ENCODE measurements at places on chromosomes 5 and 9.

- DNase-seq, result peak; percentile 13
Observed at GRCh38 chr5:160271396-160271795, 41.0 kb downstream of the CCNJL start.

DNA sequence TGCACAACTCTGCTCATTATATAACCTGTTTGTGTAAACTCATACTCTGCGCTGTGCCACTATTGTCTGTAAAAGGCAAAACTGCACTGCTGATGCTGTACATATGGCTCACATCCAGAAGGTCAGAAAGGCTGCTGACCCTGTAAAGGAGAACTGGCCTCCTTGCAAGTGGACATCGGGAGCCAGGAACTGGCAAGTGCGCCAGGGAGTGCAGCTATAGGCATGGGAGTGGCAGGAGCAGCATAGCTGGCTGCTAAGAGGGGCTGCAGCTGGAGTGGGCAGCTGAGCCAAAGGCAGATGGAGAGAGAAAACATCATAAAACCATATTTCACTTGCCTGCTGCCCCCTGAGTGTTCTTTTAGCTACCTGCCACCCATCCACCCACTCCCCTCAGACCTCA, 2183.4 kb upstream of the ACO1 start:
- DNase-seq, result no peak

- no peak for DNase-seq
Observed at GRCh38 chr5:148798786-148799185, 27.6 kb upstream of the ADRB2 start.

- DNase-seq, result no peak
Observed at GRCh38 chr5:139460455-139460854, 2.1 kb downstream of the ECSCR start.

- no peak for DNase-seq
Observed at GRCh38 chr5:38410304-38410990, 146.0 kb downstream of the LIFR start.

DNA sequence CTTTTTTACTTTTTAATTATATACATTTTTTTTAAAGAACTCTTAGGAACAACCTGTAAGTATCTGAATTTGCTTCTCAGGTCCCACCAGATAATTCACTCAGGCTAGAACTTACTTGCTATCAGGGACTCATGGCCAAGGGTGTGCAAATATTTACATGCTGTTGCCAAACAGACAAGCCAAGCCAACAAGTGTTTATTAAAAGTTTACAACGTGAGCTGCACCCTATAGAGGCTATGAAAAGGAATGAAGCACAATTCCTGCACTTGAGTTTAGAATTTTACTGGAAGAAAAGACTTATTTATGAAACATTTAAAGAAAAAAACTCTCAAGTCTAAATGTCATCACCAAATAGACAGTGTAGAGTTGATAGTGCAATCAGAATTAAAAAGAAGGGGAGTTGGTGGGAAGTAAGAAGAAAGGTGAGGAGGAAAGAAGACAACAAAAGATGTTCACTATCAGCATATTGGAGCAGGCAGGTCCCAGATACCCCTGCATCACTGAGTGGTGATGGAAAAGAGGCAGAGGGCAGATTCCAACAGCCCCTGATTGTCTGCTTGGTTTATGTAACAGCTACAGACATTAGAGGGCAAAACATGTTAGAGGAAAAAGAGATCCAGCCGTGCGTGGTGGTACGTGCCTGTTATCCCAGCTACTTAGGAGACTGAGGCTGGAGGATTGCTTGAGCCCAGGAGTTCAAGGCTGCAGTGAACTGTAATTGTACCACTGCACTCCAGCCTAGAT, 32.8 kb downstream of the SH3RF2 start:
- DNase-seq, result no peak

- no peak for DNase-seq
Observed at GRCh38 chr5:36590513-36591286, 15.7 kb upstream of the SLC1A3 start.

- DNase-seq, result no peak
Observed at GRCh38 chr9:71629578-71630215, 138.6 kb downstream of the CEMIP2 start.

GRCh38 chr9:22446950-22447617, 460 bp downstream of the DMRTA1 start:
- peak; percentile 21 for DNase-seq

- no peak for DNase-seq
Observed at GRCh38 chr9:70229579-70229978, 29.2 kb upstream of the SMC5 start.

DNA sequence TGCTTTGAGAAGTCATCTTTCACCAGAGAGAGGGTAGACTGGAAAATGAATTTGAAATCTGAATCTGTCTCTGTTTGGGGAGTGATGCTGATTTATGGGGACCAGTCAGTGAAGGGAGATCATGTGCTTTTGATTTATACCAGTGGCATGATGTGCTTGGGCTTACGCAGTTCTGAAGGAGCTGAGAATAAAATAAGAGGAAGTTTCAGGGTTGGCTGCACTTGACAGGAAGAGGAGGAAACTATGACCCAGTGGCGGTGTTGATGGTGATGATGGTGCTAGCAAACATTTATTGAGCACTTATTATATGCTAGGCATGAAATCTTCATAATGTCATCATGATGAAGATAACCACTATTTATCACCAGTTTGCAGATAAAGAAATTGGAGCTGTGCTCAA, 136.4 kb upstream of the GLRA1 start:
- DNase-seq, result no peak

GRCh38 chr9:89606624-89607311, 2.0 kb downstream of the GADD45G start:
- no peak for DNase-seq

- no peak for DNase-seq
Observed at GRCh38 chr9:134427153-134427782, 101.0 kb downstream of the RXRA start.

DNA sequence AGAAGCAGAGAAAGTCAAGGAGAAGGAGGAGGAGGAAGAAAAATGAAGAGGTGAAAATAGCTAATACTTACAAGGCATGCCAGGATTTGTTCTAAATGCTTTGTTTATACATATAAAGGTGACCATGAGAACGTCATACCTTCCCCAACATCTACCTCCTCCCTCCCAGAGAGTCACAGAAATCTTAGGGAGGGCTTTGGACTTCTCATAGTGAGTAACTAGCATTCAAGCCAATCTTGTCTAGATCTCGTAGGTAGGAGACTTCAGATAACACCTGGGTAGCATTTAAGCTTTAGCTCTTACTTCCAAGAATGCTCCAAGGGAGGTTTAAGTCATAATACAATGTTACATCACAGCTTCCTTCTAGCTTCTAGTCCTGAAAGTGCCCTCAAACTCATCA, 36.5 kb upstream of the GPBP1 start:
- DNase-seq, result no peak

GRCh38 chr5:30131-30530, 61.8 kb upstream of the PLEKHG4B start:
- no peak for DNase-seq

- no peak for DNase-seq
Observed at GRCh38 chr5:82772281-82772680, 304.9 kb downstream of the TMEM167A start.

- DNase-seq, result no peak
Observed at GRCh38 chr5:78627766-78628165, 20.8 kb downstream of the LHFPL2 start.

GRCh38 chr5:42583322-42583721, 160.1 kb downstream of the GHR start:
- no peak for DNase-seq

GRCh38 chr5:74935752-74936091, 69.5 kb upstream of the FAM169A start:
- DNase-seq, result no peak

- DNase-seq, result no peak
Observed at GRCh38 chr5:23445573-23445972, 61.8 kb upstream of the PRDM9 start.

DNA sequence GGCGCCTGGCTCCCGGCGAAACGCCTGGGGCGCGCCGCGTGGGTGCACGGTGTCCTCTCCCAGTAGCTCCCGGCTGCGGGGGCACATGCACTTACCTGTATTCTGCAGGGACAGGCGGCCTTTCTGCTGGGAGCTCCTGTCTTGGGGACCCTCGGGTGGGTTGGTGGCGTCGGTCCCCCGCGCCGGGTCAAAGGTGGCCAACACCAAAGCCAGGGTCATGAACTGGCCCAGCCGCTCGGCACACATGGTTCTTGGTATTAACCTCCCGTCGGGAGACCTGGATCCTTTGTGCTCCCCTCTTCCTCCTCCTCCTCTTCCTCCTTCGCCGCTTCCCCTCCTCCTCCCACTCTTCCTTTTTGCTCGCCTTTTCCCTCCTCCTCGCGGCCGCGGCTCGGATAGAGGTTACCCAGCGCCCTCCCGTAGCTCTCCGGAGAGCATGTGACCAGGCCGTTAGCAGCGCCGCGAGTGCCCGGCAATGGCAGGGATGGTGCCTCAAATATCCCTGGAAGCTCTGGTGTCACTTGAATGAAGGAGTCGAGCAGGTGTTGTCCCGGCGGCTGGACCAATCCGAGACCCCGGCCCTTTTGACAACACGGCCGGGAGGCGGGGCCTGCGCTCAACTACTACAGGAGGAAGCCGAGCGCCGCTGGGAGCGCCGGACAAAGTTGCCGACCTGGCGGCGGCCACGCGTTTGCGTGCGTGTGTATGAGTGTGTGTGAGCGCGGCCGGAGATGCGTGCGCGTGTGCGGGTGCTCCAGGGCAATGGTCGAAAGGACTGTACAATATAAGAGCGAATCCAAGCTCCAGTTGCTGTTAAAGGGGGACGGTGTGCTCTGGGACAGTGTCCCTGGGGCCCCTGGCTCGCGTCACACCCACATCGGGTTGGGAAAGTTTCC, at the start of gene STC2:
Gene STC2 (minus strand): TSS at position 467 of the 896 bp plus-strand sequence. CDS start 221 bp downstream, at position 246.
- DNase-seq, result peak; percentile 90

DNA sequence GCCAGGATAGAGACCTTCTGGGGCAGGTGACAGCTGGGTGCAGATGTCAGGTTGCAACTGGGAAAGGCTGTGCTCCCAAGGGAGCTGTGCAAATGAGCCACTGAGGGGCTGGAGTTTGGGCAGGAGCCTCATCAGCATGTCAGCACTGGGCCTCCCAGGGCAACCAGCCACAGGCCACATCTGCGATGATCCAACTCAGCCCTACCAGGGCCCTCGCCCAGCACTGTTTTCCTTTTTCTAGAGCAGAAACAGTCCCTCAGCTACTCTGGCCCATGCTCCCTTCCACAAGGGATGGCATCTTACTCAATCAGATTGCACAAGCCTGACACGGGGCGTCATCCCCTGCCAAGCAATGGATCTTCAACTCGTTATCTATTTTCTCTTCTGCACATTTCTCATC, 24.8 kb downstream of the NIPAL4 start:
- no peak for DNase-seq

DNA sequence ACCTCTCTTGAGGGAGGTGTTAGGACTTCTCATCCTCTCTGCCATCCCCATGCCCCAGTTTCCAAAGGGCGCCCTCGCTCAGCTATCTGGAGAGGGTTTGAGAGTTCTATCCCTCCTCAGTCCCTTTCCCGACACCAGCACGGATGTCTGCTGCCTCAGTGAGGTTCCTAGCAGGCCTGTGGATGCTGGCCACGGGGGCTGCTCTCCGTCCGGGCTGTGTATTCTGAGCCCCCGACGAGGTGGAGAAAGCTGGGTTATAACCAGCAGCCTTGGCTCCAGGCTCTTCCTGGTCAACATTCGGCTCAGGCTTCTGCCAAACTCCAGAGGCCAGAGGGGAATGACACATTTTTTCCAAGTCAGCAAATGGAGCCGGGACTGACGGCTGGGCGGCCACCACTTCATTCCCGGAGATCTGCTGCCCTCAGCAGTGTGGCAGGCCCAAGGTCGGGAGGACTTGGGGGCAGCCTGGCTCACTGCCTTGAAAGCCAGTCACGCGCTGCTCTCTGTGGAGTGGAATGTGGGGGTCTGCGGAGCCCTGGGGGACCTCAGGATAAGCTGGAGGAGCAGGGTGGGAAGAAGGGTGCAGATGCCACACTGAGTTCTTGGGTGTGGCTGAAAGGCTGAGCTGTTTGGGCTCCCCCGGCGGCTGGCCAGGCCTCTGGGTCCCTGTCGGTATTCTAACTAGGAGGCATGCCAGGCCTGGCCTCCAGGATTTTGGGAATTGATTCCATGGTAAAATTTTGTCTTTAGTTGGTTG, 27.4 kb downstream of the PTPA start:
- DNase-seq, result no peak

GRCh38 chr5:16179936-16180788, 571 bp upstream of the MARCHF11 start:
- DNase-seq, result peak; percentile 26

DNA sequence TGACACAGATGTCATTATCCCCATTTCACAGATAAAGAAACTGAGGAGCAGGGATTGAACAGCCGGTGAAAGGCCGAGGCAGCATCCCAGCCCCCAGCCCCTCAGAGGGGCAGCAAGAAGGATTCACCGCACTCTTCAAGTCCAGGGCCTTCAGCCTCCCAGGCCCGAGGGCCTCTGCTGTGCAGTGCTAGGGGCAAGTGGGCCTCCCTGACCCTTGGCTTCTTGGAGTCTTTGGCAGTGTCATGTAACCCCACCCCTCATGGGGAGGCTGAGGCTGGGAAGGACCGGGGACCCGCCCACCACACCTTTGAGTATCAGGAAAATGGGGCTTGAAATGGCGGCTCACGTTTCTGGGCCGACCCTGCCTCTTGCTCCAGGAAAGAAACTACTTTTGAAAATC, 28.7 kb upstream of the RXRA start:
- DNase-seq, result no peak

DNA sequence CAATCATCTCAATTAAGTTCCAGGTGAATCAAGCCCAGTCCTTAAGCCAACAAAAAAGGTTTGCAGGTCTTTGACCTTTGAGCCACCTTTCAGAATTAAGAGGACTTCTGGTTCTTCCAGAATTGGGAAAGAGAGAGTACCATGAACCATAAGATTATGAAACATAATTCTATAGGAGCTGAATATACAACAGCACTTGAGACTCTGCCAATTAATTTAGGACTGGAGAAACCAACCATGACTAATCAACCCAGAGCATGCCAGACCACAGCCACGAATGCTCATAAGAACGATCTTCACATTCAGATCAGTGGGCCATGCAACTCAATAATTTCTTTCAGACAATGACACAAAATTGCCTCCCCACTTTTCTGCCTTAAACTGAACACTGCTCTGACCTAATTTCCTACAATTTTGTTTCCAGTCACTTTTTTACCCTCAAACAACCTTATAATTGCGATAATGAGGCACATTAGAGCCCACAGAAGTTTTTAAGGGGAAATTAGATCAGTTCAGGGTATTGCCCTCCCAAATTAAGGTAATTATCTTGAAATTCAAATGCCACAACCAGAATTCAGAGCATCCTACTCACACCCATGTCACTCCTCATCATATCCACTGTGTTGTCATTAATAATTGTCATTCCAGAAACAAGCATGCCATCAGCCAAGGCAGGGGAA, 213.4 kb downstream of the ATPSCKMT start:
- no peak for DNase-seq

GRCh38 chr9:107739601-107740082, 250.1 kb upstream of the KLF4 start:
- no peak for DNase-seq

DNA sequence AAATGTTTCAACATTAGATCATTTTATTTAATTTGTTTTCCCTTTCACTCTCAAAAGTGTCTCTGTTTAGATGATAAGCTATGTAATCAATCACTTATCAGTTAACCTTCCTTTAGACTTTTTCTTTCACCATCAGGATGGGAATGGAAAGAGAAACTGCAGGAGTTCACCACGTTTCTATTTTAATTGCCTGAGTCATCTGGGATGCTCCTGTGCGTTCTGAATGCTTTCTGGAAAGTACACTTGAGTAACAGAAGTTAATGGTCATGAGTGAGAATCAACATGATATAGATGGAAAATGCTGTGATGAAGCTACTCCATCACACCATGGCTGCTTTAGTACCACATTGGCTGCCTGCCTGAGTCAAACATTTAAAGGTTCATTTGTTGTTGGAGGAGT, 783.3 kb upstream of the CDH9 start:
- no peak for DNase-seq
